ENCODE measurements at places on chromosomes 12 and 14.

DNA sequence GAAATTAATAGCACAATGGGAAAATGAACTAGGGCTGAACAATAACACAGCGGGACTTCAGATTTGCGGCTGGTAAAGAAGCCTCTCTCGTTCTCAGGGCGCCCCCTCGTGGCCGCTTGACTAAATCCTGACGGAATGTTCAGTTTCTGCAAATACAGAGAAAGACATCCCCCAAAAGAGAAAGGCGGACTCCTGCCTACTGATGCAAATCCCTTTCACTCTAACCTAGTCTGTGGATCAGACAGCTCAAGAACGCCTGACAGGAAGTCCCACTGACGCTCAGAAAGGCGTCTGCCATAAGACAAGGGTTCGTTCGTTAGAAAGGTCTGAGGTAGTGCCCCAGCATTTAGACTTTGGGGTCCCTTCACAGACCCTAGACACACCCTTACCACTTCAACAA is 2.5 kb downstream of the NUAK1 start:
- no peak for DNase-seq

DNA sequence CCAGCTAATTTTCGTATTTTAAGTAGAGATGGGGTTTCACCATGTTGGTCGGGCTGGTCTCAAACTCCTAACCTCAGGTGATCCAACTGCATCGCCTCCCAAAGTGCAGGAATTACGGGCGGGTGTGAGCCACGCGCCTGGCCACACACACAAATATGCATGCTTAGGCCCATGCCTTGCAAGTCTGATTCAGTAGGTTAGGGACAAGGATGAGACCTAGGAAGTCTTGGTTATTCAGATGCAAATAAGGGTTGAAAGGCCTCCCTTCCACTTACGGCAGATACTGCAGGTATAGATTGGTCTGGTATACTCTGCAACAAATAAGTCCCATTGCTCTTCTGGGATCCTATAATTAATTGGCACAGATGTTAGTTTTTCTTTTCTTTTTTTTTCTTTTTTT is 32.9 kb downstream of the TXNRD1 start:
- DNase-seq = no peak

- no peak for DNase-seq
Observed at GRCh38 chr14:104798300-104799243, 2.3 kb upstream of the ZBTB42 start.

DNA sequence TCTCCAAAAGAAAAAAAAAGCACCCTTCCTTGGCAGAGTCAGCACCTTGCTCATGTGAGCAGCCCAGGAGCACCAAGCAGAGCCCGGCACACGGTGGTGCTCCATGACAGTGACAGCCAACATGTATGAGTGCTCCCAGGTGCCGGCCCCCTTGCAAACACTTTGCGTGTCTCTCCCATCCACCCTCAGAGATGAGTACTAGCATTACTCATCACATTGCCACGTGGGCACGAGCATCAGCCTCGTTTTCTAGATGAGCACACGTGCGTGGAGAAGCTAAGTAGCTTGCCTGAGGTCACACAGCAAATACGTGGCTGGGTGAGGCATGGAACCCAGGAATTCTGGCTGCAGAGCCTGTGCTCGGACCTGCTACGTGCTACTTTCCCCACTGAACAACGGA is 177.9 kb upstream of the PRMT8 start:
- DNase-seq = no peak

DNA sequence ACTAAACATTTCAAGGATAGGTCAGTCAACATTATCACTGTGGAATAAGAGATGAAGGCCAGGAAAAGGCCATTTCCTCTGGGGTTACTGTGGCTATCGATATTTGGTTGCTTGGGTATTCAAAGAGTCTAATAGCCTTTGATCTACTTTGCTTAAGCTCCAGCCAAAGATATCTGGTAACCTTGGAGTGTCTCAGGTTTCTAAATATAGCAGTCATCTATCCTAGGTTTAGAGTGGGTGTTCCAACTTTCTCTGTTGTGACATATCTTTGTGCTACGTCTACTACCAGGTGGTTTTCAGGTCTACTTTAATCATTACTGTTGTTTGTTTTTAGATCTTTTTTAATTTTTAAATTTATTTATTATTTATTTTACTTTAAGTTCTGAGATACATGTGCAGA is 42.4 kb downstream of the RDH12 start:
- DNase-seq = no peak

DNA sequence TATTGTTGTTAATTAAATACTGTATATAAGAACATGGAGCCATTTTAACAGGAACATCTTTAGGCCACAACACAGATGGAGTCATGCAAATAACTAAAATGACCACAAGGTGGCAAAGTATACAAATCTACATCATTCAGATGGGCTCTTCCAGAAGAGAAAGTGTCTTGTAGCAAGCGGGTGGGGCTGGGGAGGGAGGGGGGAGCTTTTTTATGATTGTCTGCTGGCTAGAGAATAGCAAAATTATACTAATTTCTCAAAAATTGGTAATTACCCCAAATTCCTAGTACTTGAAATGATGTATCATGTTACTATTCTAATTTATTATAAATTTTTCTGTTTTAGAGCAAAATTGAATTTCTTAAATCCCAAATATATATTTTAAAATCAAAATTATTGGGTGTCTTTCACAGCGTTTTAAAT is 378.7 kb downstream of the PRKD1 start:
- peak; percentile 65 for DNase-seq

DNA sequence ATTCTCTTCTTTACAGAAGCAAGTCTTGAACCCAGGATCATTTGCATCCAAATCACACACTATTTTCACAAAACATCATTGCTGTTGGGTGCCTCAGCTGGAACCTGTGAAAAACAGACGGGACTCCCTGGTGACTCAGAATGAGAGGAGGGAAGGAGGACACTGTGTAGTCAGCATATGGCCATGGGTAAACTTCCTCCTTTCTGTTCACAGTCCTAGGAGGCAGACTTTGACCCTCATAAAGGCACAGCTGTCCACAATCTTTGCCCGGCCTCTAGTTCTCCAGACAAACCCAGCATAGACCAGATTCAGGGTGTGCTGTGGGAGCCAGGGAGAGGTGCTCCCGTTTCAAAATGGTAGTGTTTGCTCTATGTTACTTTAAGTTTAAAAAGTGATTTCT is 62.0 kb downstream of the DYRK2 start:
- peak; percentile 70 for DNase-seq

Data from HuH-7 (cell line).